ENCODE measurements at places on chromosomes 16 and 17. TPM values are rescaled to one million over a fixed set of nuclear protein-coding genes. Genes with fewer than 3 reads are reported as not detected.

MFAP4 gene
- total RNA-seq = 3.7 TPM

ZG16B gene
- not detected for total RNA-seq

CLEC3A gene
- total RNA-seq = not detected

SCGB1C2 gene
- not detected for total RNA-seq

MC1R gene
- 9.2 TPM for total RNA-seq

NPIPA3 gene
- 9.8 TPM for total RNA-seq

OR1F1 gene
- total RNA-seq = 0.32 TPM

CTRB2 gene
- 0.43 TPM for total RNA-seq

MSLN gene
- total RNA-seq = not detected

KRTAP3-1 gene
- not detected for total RNA-seq

CIAO2B gene
- 75.6 TPM for total RNA-seq

HSPB9 gene
- total RNA-seq = not detected

YBX2 gene
- 0.24 TPM for total RNA-seq

ABCC11 gene
- total RNA-seq = 0.29 TPM

CHP2 gene
- not detected for total RNA-seq

ACACA gene
- total RNA-seq = 74.3 TPM

ZP2 gene
- not detected for total RNA-seq

ICAM2 gene
- total RNA-seq = not detected

CCL8 gene
- total RNA-seq = not detected

PPY gene
- total RNA-seq = not detected

AHSP gene
- not detected for total RNA-seq

INCA1 gene
- total RNA-seq = 0.82 TPM

CHST4 gene
- total RNA-seq = not detected

SLFN12L gene
- not detected for total RNA-seq

SHISA6 gene
- not detected for total RNA-seq

CD300E gene
- total RNA-seq = not detected

GRAP gene
- total RNA-seq = 0.38 TPM

SOX8 gene
- 0.98 TPM for total RNA-seq

SHBG gene
- 1.4 TPM for total RNA-seq

KRT39 gene
- total RNA-seq = not detected

TEKT1 gene
- total RNA-seq = not detected

OTOP3 gene
- not detected for total RNA-seq
